Heart left ventricle (tissue), 16 donors: ENCODE measurements at places on chromosomes 12 and 14. TPM values are rescaled to one million over a fixed set of nuclear protein-coding genes. Genes with fewer than 3 reads are reported as not detected.

CYP27B1 gene
- 0.19 TPM for polyA plus RNA-seq

DLGAP5 gene
- polyA plus RNA-seq, result not detected

DNAH10 gene
- 0.04 TPM for polyA plus RNA-seq

NELL2 gene
- polyA plus RNA-seq, result not detected

PPP2R5C gene
- 150 TPM for polyA plus RNA-seq

KRT73 gene
- polyA plus RNA-seq, result not detected

ADCY4 gene
- polyA plus RNA-seq, result 40.4 TPM

WSCD2 gene
- not detected for polyA plus RNA-seq

KRT85 gene
- polyA plus RNA-seq, result not detected

DPPA3 gene
- polyA plus RNA-seq, result not detected

CRIP1 gene
- polyA plus RNA-seq, result 81.1 TPM

PTPRB gene
- 17.0 TPM for polyA plus RNA-seq

SIX6 gene
- not detected for polyA plus RNA-seq

ARHGAP9 gene
- 1.7 TPM for polyA plus RNA-seq

C1QL4 gene
- polyA plus RNA-seq, result not detected

ATXN7L3B gene
- polyA plus RNA-seq, result 19.0 TPM

SART3 gene
- polyA plus RNA-seq, result 20.3 TPM

OAS1 gene
- polyA plus RNA-seq, result 4.1 TPM

HAL gene
- polyA plus RNA-seq, result 0.07 TPM

IL22 gene
- not detected for polyA plus RNA-seq

TMEM30B gene
- 0.24 TPM for polyA plus RNA-seq

OTX2 gene
- polyA plus RNA-seq, result not detected

EXOC3L4 gene
- polyA plus RNA-seq, result 0.53 TPM

LGALS3 gene
- polyA plus RNA-seq, result 272 TPM

TMPRSS12 gene
- polyA plus RNA-seq, result not detected

NRIP2 gene
- polyA plus RNA-seq, result 1.9 TPM
